ENCODE measurements at places on chromosomes 3 and 15.

DNA sequence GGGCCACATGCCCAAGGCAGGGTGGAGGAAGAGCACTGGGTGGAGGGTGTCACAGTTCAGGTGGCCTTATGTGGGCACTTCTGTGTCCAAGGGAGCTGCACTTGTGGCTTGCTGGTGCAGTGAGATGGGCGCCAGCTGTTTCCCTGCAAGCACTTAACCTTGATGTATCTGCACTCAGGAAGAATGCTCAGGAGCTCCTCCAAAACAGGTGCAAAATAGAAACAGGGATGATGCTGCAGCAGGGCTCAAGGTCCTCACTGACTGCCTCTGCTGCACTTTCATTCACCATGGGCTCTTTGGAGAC lies 151.3 kb downstream of the CADPS start:
- no peak for DNase-seq

DNA sequence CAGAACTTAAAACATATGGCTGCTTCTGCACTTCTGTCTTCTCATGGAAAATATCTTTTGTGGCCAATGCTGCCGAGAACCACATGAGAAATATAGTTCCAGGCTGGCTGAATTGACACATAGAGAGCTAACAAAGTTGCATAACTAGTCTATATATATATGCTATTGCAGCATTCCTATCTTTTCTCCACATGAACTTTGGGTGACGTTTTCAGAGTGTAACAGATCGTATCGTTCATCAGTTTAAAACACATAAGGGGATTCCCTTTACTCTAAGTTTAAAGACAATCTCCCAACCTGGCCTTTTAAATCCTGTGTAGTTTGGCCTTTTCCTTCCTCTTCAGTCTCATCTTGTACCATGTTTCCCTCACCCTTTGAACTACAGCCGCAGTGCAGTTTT lies 394.2 kb upstream of the CBLB start:
- no peak for DNase-seq

DNA sequence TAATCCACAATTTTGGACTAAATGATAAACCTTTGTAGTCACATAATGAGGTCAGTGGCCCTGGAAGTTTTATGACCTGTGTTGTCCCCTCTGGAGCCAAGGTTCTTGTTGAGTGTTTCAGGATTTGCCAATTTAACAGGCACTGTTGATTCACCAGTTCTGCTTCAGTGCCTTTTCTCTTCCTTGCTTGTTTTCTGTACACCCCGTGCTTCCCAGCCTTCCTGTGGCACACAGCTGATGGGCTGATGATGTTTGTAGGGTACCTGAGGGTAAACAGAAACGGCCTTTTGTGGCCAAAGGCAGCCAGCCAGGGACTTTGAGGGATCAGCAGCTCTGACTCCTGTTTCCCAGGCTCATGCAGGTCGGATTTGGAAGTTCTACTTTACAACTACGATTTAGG lies 13.3 kb downstream of the GYG1 start:
- no peak for DNase-seq

DNA sequence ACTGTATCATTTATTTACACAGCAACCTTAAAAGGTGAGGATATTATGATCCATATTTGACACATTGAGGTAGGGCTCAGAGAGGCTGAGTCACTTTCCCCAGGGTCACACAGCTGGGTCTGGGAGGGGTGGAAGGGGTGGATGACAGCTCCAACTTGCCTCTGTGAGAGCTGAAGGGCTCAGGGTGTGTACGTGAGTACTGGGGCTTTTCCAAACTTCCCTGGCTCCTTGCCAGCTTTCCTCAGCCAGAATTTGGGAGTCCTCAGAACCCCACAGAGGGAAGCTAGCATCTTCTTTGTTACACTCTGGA lies 58.3 kb upstream of the SLC6A11 start:
- no peak for DNase-seq

- DNase-seq, result no peak
Observed at GRCh38 chr15:70151462-70151861, 53.7 kb upstream of the TLE3 start.

DNA sequence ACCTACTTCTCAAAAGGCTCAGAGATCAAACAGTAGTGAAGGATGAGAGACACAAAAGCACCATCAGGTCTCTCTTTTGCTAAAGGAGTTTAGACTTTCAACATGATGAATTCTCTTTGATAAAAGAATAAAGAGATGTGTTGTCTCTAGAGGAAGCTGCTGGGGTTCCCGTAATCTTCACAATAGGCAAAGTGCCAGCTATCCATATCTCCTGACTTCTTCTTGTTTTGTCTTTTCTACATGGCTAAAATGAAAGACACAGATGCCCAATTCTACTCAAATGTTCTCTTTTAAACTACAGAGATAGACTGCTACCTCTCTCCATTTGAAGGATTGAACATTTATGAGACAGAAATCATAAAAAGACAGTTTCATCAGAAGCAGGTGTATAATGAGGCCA lies 38.4 kb upstream of the TUSC7 start:
- DNase-seq, result no peak

DNA sequence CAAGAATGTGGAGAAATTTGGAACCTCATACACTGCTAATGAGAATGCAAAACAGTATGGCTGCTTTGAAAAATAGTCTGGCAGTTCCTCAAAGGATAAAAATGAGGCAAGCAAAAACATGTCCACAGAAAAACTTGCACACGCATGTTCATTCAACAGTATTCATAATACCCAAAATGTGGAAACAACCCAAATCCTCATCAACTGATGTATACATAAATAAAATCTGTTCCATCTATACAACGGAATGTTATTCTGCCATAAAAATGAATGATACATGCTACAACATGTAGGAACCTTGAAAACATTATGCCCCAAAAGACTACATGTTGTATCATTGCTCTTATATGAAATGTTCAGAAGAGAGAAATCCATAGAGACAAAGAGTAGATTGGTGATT lies 36.4 kb upstream of the OXTR start:
- DNase-seq, result no peak

- no peak for DNase-seq
Observed at GRCh38 chr3:178156301-178156700, 379.9 kb upstream of the KCNMB2 start.

- DNase-seq, result no peak
Observed at GRCh38 chr15:53978253-53978906, at the start of gene UNC13C. UNC13C (plus strand) TSS chr15:53978441; CDS start chr15:54012904, 34,463 bp downstream.

GRCh38 chr15:81111018-81111417 lies 23.1 kb upstream of the CFAP161 start:
- no peak for DNase-seq

GRCh38 chr3:192833177-192833890 lies 84.3 kb downstream of the MB21D2 start:
- DNase-seq, result peak; percentile 3

DNA sequence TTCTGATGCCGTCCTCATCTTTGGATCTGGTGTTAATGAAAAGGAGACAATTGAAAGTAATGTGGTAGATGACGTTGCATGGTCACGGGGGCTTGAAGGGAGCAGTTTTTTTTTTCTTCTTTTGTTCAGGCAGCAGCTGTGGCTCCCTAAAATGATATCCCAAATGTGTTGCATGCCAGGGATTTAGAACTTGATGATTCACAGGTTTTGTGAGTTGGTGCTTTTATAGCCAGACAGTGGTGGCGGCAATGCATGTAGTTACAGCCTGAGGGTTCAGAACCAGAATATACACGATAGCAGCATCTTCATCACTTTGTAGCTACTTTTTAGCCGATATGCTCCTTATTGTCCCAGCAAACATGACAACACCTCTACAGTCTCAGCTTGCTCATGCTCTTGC lies 133.4 kb downstream of the CHST2 start:
- no peak for DNase-seq

DNA sequence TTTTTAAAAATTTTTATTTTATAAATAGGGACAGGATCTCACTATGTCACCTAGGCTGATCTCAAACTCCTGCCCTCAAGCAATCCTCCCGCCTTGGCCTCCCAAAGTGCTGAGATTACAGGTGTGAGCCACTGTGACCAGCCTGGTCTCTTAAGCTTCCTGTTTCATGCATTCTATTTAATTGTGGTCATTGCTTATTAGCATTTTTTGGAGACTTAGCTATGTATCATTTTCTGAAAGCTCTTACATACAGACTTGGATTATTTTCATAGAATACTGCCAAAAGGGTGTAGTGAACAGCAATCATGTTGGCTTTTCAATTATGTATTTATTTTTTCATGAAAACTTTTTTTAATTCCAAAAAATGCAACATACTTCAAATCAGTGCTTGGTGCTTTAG lies 51.5 kb upstream of the DCUN1D1 start:
- no peak for DNase-seq

GRCh38 chr15:85899927-85900326 lies 105.2 kb upstream of the KLHL25 start:
- DNase-seq, result peak; percentile 22

GRCh38 chr3:2921903-2922302 lies 188.3 kb downstream of the IL5RA start:
- peak; percentile 13 for DNase-seq

DNA sequence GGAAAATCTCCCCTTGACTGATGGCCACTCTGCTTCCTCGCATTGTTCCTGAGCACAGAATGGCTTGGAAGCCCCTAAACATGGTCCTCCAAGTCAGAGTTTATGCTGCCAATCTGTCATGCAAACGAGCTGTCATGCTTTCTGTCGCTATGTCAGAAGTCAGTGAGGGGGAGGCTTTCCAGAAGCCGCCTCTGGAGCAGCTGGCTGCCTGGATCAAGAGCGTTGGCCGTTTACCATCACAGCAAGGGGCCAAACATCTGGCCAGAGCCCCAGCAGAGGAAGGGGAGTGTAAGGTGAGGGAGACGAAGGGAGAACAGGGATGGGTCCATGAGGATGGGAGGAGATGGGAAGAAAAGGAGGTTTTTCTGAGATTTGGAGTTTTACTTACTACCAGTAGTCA lies 372.6 kb upstream of the NR2F2 start:
- DNase-seq, result no peak

- DNase-seq, result no peak
Observed at GRCh38 chr3:48505968-48506504, 2.1 kb upstream of the SHISA5 start.

- no peak for DNase-seq
Observed at GRCh38 chr15:73485372-73485771, 42.4 kb downstream of the REC114 start.

DNA sequence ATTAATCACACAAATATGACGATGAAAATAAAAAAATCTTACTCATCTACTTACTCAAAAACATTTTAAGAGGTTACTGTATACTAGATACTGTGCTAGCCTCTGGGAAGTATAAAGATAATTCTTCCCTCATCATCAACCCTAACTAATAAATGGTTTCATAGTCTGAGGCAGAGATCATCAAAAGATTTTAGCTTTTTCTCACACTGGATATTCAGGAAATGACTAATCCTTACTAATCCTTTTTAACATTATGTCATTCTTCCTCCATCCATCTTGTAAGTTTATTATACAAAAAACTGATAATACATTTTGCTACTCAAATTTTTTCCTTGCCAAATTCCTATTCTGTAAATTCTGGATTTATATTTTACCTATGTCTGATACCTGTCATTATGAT lies 29.7 kb downstream of the ACAD11 start:
- DNase-seq, result no peak

GRCh38 chr15:51580385-51580784 lies 42.2 kb downstream of the DMXL2 start:
- no peak for DNase-seq

DNA sequence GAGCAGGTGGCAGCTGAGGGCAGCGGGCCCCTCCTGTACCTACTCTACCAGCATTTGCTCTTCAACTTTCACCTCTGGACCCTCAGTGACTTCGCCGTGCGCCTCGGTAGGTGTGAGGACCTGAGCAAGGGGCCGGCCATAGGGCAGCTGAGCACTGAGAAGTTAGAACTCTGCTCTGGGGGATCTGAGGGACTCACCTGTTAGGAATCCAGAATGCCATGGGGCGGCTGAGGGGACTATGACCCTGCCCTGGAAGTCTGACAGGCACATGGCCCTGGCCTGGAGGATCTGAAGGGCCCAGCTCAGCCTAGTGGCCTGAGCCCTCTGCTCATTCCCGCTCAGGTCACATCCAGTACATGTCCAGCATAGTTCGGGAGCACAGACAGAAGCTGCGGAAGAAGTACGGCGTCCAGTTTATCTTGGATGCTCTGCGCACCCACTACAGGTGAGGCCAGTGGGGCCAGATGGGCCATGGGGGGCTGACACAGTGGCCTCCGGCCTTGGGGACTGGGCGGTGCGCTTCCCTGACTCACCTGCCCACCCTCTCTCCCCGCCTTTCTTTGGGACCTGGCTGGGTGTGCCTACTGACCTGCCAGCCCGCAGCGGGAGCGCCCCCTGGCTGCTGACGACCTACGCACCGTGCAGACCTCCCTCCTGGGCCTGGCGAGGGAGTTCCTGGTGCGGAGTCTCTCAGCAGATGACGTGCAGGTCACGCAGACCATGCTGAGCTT lies 18.8 kb downstream of the NBEAL2 start:
- no peak for DNase-seq

Measured in NCI-H1694 (cell line).